Stimulated activated CD4-positive, alpha-beta T cell treated with anti-CD3 and anti-CD28 coated beads, Interleukin-4, amount 100 ng/mL, for 1 hour (primary cell): ENCODE measurements at places on chromosomes 2 and 18.

GRCh38 chr2:98923244-98923940 lies 12.6 kb downstream of the CRACDL start:
- DNase-seq, result no peak

GRCh38 chr2:7895289-7895688 lies 786.6 kb upstream of the ID2 start:
- DNase-seq, result no peak

DNA sequence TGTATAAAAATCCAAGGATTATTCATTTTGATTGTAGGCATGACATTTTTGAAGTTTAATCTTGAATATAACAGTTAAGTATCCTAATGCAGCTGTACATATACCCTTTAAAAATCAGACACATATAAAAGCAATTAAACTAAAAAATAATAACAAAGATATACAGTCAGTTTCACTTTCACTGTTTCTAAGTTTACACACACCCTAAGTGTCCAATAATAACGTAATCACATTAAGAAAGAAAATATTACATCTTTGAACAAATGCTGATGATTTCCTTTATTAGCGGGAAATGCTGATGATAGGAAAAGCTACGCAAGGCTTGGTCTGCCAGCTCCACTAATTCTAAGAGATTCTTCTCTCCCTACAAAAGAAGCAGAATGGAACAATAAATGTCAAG lies 38.8 kb downstream of the RTTN start:
- no peak for DNase-seq

DNA sequence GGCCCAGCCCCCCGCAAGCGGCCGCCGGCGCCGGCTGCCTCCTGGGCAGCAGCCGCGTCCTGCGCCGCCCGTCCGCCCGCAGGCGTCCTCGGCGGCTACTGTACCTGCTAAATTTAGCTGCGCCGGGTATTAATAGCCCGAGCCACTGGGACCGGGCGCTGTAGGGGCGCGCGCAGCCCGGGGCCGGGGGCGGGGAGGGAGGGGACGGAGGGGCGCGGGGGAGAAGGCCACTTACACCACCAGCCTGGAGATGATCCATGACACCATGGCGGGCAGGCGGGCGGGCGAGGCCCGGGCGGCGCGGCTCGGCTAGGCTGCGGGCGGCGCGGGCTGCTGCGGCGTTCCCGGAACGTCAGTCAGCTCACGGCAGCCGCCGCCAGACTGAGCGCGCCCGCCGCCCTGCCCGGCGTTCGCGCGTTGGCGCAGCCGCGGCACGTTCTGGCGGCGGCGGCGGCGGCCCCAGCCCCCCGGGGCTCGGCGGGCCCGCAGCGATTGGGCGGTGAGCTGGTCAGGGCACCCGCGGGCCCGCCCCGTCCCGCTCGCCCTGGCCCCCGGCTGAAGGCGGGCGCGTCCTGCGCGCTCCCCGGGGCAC lies at the start of gene REEP1:
Gene REEP1, minus strand, starts transcription at position 383 of the 592 bp plus-strand sequence. Its CDS starts 116 bp downstream, at position 267.
- DNase-seq, result peak; percentile 19

GRCh38 chr18:58255701-58256311 lies 211.8 kb downstream of the NEDD4L start:
- DNase-seq, result no peak
